Neural crest cell (in vitro differentiated cells): ENCODE measurements at places on chromosomes 4 and X.
A peak's percentile ranks its signal among the peaks of the same experiment; 100 is the strongest.

- no peak for DNase-seq
Measured at GRCh38 chr4:117898496-117898895, 135.8 kb upstream of the NDST3 start.

- DNase-seq, result no peak
Measured at GRCh38 chrX:141669689-141670088, 28.9 kb downstream of the SPANXD start.

- no peak for DNase-seq
Measured at GRCh38 chr4:57119054-57119651, 9.0 kb upstream of the IGFBP7 start.

GRCh38 chr4:2537011-2537830 lies 774 bp downstream of the FAM193A start:
- peak; percentile 34 for DNase-seq

DNA sequence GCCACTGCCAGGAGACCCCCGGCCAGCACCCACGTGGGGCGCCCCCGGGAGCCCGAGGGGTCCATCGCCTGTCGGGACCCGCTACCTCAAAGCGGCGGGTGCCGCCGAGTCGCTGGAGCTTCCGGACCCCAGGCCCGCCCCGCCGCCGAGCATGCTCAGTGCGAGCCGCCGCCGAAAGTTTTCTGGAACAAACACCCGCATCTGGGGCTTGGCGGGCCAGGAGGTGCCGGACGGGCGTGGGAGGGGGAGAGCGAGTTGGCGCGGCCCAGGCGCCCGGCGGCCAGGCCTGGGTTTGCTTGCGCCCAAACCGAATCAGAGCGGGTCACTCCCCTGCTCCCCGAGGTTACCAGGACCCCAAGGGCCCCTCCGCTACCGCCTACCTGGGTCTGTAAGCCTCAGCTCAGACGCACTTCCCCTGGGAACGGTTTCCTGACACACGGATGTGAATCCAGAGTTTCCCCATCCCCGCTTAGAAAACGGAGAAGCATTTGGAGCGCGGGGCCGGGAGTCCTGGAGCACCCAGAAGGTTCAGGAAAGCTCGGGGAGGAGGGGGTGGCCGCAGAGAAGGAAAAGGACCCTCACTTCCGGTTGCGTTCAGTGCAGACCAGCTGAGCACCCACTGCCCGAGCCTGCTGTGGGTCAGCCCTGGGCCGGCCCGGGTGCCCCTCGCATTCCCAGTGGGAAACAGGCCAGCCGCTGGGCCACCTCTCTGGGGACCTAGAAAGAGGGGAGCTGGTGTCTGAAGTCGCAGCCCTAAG lies at the start of gene EVC2:
Gene EVC2, minus strand, starts transcription at position 111 of the 758 bp plus-strand sequence. Its CDS starts 46 bp downstream, at position 65.
- peak; percentile 51 for DNase-seq

- no peak for DNase-seq
Measured at GRCh38 chr4:8015512-8015911, 75.9 kb upstream of the AFAP1 start.

- no peak for DNase-seq
Measured at GRCh38 chr4:45183905-45184304, 457.5 kb upstream of the GNPDA2 start.
